Left colon (tissue), 2 donors: ENCODE measurements at places on chromosomes 1 and 21.

DNA sequence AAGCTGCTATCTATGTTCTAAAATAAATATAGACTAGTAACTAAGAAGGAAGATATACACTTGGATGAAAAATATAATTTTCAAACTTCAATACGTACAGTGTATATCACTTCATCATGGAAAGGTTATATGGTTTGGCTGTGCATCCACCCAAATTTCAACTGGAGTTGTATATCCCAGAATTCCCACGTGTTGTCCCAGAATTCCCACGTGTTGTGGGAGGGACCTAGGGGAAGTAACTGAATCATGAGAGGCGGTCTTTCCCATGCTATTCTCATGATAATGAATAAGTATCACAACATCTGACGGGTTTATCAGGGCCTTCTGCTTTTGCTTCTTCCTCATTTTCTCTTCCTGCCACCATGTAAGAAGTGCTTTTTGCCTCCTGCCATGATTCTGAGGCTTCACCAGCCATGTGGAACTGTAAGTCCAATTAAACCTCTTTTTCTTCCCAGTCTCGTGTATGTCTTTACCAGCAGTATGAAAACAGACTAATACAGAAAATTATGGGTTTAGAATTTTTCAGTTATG is 10.7 kb downstream of the NEGR1 start:
- no peak for DNase-seq

GRCh38 chr1:24874056-24874455 is 56.0 kb downstream of the RUNX3 start:
- no peak for DNase-seq

- DNase-seq = no peak
Observed at GRCh38 chr1:183933528-183934179, 103.9 kb downstream of the COLGALT2 start.

DNA sequence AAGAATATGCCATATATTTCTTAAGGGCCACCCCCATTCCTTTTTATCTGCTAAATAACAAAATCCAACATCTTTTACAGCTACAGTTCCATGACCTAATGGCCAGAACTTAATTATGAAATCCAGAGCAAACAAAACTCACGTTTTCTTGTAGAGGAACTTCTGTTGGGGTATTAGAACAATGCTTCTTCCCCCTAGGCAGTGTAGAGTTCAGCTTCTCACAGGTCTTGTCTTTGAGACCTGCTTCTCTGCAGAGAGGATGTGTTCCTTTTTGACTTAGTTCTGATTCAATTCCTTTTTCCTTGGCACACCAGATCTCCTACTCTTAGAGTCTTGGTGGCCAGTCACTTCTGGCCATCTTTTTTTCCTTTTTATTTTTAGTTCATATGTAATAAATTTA is 22.2 kb downstream of the VAV3 start:
- DNase-seq = no peak

DNA sequence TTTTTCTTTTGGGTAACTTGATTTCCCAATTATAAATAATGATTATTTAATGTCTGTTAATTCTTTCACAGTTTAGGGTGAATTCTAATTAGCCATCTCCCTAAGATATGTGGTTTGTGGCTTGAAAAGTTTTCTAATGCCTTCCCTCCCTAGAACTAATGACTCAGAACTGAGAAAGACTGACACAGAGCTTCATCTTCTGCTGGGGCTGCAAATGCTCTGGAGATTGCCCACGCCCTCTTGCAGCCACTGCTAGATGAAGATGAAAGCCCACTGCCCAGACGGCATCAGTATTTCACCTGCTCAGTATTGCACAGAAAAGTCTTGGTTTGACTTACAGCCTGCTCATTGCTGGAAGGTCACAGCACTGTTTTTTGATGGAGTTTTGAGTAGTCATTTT is 101.5 kb downstream of the ST6GALNAC3 start:
- DNase-seq = no peak
